Sigmoid colon (tissue), 7 donors: ENCODE measurements at places on chromosomes 6 and 20. TPM values are rescaled to one million over a fixed set of nuclear protein-coding genes. Genes with fewer than 3 reads are reported as not detected.

GRCh38 chr6:169931261-169931660, 179.8 kb downstream of the ERMARD start:
- DNase-seq: no peak

DNA sequence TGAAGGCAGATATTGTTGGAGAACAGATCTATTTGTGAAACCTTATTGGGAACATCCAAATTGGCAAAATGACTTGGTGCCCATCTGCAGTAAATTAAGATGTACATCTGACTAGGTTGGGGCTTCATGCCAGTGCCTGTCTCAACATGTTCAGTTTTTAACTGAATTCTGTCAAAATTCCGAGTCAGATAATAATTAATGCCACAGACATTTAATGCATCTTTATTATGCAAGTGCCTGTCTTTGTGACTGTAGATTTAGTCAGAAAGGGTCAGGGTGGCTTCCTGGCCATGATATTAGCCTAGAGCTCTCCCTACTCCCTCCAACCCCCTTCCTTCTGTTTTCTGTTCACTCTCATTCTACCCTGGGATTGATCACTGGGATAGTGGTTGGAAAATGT, 199.3 kb upstream of the FLRT3 start:
- DNase-seq: no peak

DNA sequence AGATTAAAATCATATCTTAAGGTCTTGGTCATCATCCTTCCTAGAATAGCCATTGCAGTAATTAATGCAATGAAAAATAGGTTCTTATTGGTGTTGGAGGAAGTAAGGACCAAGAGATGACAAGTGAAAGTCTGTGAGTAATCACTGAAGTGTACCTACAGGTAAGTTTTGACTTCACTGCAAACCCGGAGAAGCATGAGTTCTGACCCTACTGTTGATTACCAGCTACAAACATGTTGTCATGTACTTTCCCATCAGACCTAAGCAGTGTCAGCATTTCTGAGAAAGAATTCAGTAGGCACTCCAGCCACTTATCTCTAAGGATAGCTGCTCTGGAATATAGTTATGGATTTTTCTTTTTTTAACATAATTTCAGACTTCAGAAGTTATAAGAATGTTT, 280.9 kb downstream of the ZFAND3 start:
- no peak for DNase-seq

DNA sequence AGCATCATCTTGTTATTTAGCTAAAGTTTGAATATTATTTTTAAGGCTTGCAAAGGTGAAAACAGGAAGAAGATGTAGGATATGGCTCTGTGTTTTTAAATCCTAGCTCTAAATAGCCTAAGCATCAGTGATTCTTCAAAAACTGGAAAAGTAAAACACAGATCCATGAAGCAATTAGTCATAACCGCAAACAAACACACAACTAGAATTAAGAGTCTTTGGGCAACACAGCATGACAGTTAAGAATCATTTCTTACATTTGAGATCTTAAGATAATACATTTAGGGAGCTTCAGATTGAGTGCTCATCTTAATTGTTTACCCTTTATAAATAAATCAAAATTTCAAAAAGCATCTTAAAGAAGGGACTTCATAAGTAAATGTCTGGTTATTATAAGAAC, 115.8 kb upstream of the MAP7 start:
- no peak for DNase-seq

DNA sequence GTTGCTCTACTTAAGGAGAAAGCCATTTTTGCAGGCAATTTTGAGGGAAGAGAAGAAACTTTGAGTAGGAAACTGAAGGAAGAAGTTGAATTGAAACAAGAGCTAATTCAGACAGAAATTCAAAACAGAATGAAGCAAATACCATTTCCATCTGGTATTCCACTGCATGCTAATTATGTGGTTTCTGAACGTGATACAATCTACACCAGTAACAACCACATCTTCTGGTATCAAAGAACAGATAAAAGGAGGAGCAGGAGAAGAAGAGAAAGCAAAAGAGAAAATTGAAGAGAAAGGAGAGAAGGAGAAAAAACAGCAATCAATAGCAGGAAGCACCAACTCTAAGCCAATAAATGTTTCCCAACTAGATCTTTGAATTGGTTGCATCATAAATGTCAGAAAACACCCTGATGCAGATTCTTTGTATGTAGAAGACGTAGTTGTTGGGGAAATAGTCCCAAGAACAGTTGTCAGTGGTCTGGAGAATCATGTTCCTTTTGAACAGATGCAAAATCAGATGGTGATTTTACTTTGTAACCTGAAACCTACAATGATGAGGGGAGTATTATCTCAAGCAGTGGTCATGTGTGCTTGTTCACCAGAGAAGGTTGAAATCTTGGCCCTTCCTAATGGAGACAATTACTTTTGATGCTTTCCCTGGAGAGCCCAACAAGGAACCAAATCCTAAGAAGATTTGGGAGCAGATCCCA, 132.4 kb downstream of the MACROD2 start:
- DNase-seq: no peak

DNA sequence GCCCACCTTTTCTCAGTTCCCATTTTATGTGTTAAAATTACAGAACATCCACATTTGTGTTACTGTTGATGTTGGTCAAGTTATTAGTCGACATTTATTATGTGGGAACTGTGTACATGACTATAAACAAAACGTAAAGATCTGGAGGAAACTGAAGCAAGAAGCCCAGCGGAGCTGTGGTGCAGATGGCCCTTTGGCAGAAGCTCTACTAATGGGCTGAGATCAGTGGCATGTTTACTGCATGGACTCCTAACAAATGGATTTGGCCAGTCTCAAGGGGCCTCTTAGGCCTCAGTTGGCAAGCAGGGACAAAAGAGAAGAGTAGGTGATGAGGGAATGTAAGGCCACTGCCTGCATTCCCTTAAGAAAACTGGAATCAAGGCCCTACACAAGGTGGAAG, 282.1 kb upstream of the TCF21 start:
- DNase-seq: no peak

DNA sequence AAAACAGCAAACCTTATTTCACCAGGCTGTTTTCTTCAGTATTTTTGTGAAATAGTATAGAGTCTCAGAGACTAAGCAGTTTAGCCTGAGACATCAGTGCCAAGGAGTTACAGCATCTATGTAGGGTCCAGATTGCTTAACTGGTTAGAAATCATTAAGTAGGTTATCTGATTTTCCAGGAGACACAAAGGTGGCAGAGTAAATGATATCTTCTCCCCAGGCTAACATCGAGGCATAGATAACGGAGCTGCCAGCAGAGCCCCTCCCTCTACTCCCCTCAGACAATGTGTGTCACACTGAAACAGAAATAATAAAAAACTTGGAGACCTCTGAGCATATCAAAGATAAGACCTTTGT, 473.0 kb upstream of the CITED2 start:
- no peak for DNase-seq

GRCh38 chr6:47446669-47447330, 30.8 kb upstream of the CD2AP start:
- no peak for DNase-seq

GRCh38 chr20:38607351-38607750, 5.7 kb downstream of the ARHGAP40 start:
- DNase-seq: no peak

GRCh38 chr6:158849899-158850806, 31.0 kb upstream of the EZR start:
- no peak for DNase-seq

DNA sequence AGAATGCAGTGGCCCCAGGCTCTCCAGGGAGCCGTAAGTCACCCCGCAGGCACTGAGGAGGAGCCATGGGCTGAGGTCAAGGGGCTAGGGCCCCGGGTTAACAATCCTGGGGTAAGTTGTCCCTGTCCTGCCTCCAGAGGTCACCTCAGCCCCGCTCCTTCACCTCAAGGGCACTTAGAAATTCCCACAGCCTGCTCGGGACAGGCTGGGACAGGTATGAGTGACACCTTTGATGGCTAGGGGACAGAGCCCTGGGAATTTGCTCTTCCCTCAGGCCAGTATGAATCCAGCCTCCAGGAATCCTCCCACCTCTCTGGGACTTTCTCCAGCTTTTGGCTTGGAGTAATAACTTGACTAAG, 3.5 kb upstream of the GRM4 start:
- peak; percentile 7 for DNase-seq

GRCh38 chr6:98203170-98203806, 631.1 kb upstream of the POU3F2 start:
- no peak for DNase-seq

GRCh38 chr6:71246596-71246995, 42.0 kb upstream of the OGFRL1 start:
- DNase-seq: no peak

DNA sequence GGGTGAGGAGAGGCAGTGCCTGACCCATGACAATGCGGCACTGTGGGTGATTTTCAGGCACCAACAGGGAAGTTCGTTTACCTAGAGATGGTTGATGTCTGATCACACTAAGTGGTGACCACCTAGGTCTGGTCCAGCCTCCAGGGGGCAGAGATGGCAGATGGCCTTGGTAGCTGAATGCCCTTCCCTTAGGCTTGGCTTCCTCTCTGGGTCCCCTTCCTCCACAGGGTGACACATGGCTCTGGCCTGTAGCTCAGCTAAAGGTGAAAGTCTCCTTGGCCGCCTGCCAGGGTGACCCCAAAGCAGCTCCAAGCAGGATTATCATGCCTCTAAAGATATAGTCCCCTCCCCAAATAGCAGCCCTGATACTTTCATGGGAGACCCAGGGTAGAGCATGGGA, 6.4 kb downstream of the GDAP1L1 start:
- no peak for DNase-seq

- no peak for DNase-seq
Observed at GRCh38 chr20:43909720-43910119, 4.9 kb upstream of the TOX2 start.

- DNase-seq: no peak
Observed at GRCh38 chr6:79861023-79861422, 86.3 kb downstream of the ELOVL4 start.

- DNase-seq: peak; percentile 40
Observed at GRCh38 chr6:168602576-168602975, 161.6 kb downstream of the SMOC2 start.

- no peak for DNase-seq
Observed at GRCh38 chr20:22904905-22905304, 130.2 kb upstream of the SSTR4 start.

DNA sequence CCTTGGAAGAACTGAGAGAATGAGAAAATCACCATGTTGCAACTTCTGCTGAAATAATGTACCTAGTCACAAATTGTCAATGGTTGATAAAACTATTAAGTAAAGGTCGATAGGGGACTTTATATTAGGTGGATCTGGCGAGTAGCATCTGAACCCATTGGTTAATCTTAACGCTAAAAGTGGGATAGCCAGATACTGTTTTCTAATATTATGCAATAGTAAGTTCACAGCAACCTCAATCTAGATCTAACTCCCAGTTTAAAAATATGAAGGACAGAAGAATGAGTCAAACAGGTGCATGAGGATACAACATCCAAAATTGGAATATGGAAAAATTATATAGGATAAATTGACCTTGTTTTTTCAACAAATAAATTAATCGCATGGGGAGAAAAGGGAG, 18.8 kb downstream of the PSMF1 start:
- no peak for DNase-seq

GRCh38 chr6:28901831-28902230, 22.0 kb downstream of the TRIM27 start:
- no peak for DNase-seq

DNA sequence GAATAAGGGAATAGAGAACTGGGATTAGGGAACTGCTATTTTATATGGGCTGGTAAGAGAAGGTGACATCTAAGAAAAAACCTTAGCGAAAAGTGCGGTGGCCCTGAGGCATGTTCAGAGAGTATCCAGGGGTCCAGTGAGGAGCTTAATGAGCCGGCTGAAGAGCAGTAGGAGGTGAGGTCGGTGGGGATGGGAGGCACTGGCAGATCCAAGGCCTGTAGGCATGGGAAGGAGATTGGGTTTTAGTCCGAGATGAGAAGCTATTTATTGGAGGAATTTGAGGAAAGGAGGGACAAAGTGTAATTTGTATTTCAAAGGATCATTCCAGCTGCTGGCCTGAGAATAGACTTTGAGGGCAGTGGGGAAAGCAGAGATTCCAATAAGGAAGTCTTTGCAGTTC, 123.8 kb downstream of the QKI start:
- no peak for DNase-seq

- DNase-seq: no peak
Observed at GRCh38 chr6:154605882-154606370, 95.4 kb upstream of the CNKSR3 start.

DNA sequence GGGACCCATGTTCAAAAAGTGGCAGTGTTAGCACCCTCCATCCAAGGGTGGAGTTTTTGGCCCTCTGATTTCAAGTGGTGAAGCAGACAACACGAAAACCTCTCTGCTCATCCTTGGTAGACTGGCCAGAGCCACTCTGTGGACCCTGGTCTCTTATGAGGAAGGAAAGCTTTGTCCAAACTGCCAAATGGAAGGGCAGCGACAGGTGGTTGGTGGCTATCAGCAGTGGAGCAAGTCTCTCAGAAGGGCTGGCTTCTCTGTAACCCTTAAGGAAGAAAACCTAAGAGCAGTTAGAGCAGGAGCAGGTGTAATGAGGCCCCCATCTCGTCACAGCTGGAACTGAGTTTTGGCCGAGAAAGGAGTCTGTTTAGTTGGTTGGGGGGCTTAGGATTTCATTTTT, 155.8 kb downstream of the SLC16A10 start:
- no peak for DNase-seq

DNA sequence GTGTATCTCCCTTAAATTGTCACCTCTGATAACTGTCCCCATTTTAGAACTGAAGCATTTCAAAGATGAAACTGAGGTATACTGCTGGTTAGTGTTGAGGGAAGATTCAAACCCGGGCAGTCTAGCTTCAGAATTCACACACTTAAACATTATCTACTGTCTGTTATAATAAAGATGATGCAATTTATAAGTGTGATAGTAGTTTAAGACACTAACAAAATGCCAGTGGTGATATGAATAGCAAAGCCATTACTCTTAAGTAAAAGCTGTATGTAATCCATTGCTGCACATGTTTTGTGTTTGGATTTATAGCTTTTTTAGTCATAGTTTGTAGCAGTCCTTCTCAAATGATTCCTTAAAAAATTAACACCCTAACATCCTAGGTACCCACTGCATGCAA, 19.8 kb downstream of the USP45 start:
- no peak for DNase-seq

GRCh38 chr6:149129371-149130077, 188.0 kb upstream of the TAB2 start:
- DNase-seq: no peak

DNA sequence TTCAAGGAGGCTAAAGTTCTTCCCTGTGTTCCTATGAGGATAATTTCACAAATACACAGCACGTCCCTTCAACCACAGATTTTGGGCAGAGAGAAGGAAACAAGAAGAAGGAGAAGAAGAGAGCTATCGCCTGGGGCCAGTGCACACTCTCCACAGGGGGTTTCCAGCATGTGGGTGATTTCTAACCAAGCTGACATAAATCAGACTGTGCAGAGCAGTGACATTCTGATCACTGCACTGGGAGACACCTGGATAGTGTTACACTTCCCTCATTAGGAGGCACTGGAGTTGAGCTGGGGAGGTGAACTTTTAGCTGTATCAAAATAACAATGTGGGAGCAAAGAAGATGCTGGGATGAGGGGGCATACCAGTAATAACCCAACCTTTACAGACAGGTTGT, 71.8 kb upstream of the CENPW start:
- no peak for DNase-seq

Gene DOK5
- total RNA-seq: 3.0 TPM

Gene CLIC5
- 2.9 TPM for total RNA-seq

Gene DAAM2
- 25.7 TPM for total RNA-seq

Gene CSNK2A1
- total RNA-seq: 77.1 TPM

Gene CST7
- total RNA-seq: 0.71 TPM
